Stimulated activated CD4-positive, alpha-beta T cell treated with anti-CD3 and anti-CD28 coated beads, Interleukin-15, amount 100 ng/mL, for 48 hours (primary cell): ENCODE measurements at places on chromosomes 7 and 10.

DNA sequence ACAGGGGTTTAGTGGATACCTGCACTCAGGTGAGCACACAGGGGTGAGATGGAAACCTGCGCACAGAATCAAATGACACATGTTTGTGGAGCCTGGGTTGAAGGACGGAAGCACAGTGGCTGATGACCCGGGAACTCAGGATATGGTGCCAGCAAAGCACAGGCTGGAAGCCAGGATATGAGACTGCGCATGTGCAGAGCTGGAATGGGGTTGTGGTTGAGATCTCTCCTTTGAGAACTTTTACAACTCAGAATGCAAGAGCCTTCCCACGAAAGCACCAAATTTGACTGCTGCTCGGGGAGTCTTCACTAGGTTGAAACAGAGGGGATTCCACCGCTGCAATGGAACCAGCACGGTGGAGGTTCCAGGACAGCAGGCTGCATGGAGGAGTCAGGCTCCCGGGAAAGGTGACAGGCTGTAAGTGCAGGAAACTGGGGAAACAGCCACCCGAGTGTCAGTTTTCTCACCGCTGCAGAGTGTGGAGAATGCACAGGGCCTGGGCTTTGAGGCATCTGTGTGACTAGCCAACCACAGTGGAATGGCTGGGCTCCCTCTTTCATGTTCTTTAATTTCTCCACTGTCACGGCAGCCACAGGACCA is 133.4 kb upstream of the TCERG1L start:
- no peak for DNase-seq

DNA sequence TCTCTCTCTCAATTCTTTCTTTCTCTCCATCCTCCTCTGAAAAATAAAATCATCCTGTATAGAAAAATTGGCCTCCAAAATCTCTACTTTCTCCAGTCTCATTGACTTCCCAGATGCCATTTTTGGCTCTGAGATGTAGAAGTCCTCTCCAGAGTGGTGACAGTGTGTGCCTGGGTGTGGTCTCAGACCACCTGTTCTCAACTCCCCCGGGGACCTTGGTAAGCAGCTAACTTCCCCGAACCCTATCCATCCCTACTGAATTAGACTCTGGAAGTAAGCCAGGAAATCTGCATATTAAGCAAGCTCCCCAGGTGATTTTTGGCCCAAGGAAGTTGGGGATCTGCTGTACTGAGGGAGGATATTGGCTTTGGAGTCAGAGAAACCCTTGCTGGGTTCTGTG is 120.5 kb downstream of the WDR11 start:
- DNase-seq, result no peak

DNA sequence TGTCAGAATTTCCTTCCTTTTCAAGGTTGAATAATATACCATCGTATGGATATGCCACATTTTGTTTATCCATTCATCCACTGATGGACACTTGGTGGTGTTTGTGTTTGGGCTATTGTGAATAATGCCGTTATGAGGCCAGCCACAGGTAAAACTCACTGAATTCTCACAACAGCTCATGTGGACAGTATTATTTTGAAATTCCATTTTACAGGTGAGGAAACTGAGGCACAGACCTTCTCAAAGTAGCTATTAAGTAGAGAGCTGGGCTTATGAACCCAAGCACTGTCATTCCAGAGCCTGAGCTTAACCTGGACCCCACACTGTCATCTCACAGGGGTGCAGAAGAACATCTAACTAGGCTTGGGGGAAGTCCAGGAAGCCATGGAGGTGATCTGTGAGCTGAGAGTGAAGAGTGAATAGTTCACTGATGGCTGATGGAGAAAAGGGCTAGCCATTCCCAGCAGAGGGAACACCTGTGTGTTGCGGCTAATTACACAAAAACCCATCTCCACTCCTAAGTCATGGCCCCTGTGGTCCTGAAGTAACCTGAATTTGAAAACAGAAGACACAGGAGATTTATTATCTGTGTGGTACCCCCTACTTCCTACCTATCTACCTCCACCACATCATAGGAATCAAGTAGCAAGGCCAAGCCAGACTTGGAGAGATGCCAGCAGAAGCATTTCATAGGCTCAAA is 8.7 kb downstream of the INMT start:
- no peak for DNase-seq

DNA sequence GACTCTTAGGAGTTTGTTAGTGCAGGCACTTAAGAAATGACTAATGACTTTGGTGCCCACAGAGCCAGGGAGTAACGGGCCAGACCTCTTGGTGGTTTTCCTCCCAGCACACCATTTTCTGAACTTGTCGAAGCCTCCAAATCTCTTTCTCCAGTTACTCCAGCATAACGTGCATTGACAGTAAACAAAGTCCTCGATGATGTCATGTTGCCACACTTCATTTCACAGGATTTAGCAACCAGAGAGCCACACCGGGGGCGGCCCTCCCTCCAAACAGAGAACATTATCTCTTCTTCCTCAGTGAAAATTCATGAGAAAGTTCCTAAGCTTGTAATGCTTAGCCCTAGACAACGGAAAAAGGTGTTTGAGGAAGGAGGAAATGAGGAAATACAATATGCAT is 4.0 kb upstream of the SVOPL start:
- DNase-seq, result no peak

GRCh38 chr7:45028138-45028919 is 28.3 kb downstream of the CCM2 start:
- DNase-seq, result no peak
